ENCODE measurements at places on chromosomes 13 and 19. TPM values are rescaled to one million over a fixed set of nuclear protein-coding genes. Genes with fewer than 3 reads are reported as not detected.

Gene MEIOSIN
- polyA plus RNA-seq, result not detected

Gene ZNF587
- 28.2 TPM for polyA plus RNA-seq

Gene CYP4F8
- polyA plus RNA-seq, result not detected

Gene SUGP2
- polyA plus RNA-seq, result 60.6 TPM

Gene DNASE2
- 9.4 TPM for polyA plus RNA-seq

Gene PSG7
- polyA plus RNA-seq, result not detected

Gene NCCRP1
- polyA plus RNA-seq, result 1.7 TPM

Gene DACT3
- polyA plus RNA-seq, result 0.89 TPM

Measured in pancreas (tissue), 10 donors.